ENCODE measurements at places on chromosomes 2 and 18.
A peak's percentile ranks its signal among the peaks of the same experiment; 100 is the strongest.

- DNase-seq, result no peak
These were observed 78.1 kb upstream of the LAPTM4A start for GRCh38 chr2:20129331-20130159.

DNA sequence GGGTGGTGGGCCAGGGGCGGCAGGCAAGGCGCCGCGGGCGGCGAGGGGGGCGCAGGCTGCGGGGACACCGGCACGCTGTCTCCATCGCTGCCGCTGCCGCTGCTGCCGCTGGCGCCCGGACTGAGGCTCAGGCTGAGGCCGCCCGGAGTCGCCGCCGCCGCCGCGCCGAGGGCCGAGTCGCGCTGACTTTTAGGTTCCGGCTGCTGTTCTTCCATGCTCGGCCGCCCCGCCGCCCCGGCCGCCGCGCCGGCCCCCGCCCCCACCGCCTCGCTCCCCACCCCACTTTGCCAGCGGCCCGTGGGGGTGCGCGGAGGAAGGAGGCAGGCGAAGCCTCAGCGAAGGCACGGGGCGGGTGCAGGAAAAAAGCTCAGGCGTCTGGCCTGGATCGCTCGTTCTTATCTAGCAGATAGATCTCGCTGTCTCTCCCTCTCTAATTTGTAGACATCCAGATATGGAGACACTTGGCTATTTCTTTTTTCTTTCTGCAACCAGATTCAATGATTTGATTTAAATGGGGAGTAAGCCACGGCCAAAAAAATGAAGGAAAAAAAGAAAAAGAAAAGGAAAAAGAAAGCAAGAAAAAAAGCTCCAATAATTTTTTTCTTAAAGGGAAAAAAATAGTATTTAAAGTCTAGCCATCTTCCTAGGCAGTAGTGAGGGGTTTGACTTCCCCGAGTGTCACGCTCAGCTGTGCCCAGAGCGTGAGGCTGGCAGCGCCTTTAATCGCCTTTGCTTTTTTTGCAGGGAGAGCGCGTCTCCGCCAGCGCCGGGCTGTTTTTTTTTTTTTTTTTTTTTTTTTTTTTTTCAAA, at the start of gene EN1:
Gene EN1 (minus strand): TSS at position 696 of the 809 bp plus-strand sequence. CDS start 481 bp downstream, at position 215.
- no peak for DNase-seq

DNA sequence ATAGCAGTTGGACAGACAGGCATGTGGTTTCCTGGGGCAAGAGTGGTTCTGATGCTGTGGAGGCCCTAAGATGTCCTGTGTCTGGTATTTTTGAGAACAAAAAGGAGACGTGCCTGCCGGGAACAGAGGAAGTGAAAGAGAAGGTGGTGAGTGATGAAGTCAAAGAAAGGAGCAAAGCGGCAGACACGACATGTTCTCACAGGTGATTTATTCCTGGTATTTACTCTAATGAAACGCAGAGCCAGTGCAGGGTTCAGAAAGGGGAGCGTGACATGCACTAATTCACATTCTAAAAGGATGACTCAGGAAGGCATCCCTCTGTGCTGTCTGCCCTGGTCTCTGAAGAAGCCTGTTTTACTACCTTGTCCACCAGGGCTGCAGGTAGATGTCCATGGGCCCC, 211.0 kb downstream of the KCNE4 start:
- no peak for DNase-seq

- no peak for DNase-seq
These were observed 76.4 kb downstream of the COL6A3 start for GRCh38 chr2:237337586-237337985.

GRCh38 chr2:226868331-226869162, 32.7 kb downstream of the RHBDD1 start:
- no peak for DNase-seq

DNA sequence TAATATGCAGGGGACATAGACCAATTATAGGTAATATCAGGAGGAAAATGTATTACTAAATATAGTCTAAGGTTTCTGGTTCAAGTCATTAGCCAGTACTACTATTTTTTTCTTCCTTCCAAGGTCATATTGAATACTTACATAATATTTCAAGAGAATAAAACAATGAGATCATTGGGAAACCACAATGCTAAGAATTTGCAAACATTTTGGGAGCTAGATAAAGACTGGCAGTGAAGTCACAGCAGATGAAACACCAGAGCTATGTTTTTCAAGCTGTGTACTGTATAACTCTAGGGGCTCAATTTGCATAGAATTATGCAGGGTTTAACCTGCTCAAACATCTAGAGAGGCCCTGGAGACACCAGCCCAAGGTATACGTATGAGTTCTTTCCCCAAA, 80.5 kb upstream of the KCNH7 start:
- DNase-seq, result no peak

GRCh38 chr2:166895243-166895642, 7.0 kb downstream of the XIRP2 start:
- DNase-seq, result no peak

- no peak for DNase-seq
These were observed 145.8 kb upstream of the HS6ST1 start for GRCh38 chr2:128464456-128464855.

- peak; percentile 31 for DNase-seq
These were observed 45.7 kb downstream of the QPCT start for GRCh38 chr2:37389989-37390765.

GRCh38 chr2:126723281-126723815, 67.4 kb downstream of the GYPC start:
- no peak for DNase-seq
